ENCODE measurements at places on chromosomes 5 and 9. TPM values are rescaled to one million over a fixed set of nuclear protein-coding genes. Genes with fewer than 3 reads are reported as not detected.

Gene SLIT3
- 54.1 TPM for total RNA-seq

Gene PCA3
- 0.44 TPM for total RNA-seq

Gene IFNE
- total RNA-seq: 1.0 TPM

Gene PTGES
- 25.3 TPM for total RNA-seq

Gene NMUR2
- 0.33 TPM for total RNA-seq

Gene GLRA1
- total RNA-seq: not detected

GRCh38 chr9:34759432-34760134 lies 49.6 kb upstream of the CCL21 start:
- no peak overlapping the region for H3K4me3 ChIP-seq
- H3K27ac ChIP-seq: no peak overlapping the region
- H3K36me3 ChIP-seq: no peaks in the 10 kb centered on the region
- H3K27me3 ChIP-seq: peaks cover 4% of the 10 kb centered on the region

DNA sequence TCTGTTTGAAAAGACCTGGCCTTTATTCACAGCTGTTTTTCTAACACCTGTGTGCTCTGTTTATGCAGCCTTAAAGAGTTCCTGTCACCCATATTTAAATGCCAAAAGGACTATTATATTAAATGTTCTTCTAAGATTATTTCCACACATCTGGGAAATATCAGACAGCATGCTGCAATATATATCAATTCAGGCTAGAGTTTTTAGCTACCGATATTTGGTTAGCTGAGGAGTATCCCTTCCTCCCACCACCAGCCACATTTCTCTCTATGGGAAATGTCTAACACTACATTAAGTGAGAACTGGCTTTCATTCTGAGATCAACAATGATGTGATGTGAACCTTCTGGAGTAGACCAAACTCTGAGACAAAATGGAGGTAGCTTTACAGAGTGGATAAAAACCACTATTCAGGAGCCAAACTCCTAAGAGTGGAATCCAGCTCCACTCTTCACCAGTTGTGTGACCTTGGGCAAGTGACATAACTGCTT lies 509.2 kb downstream of the ZNF608 start:
- no peaks in the 10 kb centered on the region for H3K4me1 ChIP-seq
- no peak overlapping the region for H3K4me3 ChIP-seq

GRCh38 chr9:123358181-123358905 lies 2.3 kb downstream of the CRB2 start:
- no peak overlapping the region for H3K27ac ChIP-seq
- H3K4me3 ChIP-seq: no peak overlapping the region
- DNase-seq: no peak

GRCh38 chr5:59759600-59760351 lies 133.8 kb downstream of the PDE4D start:
- no peak overlapping the region for H3K27ac ChIP-seq
- H3K27me3 ChIP-seq: no peaks in the 10 kb centered on the region
- no peak for DNase-seq
- no peaks in the 10 kb centered on the region for H3K36me3 ChIP-seq

GRCh38 chr9:1580215-1580614 lies 434.9 kb upstream of the SMARCA2 start:
- no peaks in the 10 kb centered on the region for H3K4me1 ChIP-seq
- no peaks in the 10 kb centered on the region for H3K36me3 ChIP-seq
- H3K4me3 ChIP-seq: no peak overlapping the region
- H3K27ac ChIP-seq: no peak overlapping the region
- no peaks in the 10 kb centered on the region for H3K27me3 ChIP-seq
- DNase-seq: no peak
